Type B pancreatic cell (in vitro differentiated cells): ENCODE measurements at places on chromosomes 1 and 21. TPM values are rescaled to one million over a fixed set of nuclear protein-coding genes. Genes with fewer than 3 reads are reported as not detected.

ZNF687 gene
- total RNA-seq, result 29.6 and 31.7 TPM in 2 replicates

INAVA gene
- 37.6 and 38.4 TPM in 2 replicates for total RNA-seq

SELENBP1 gene
- total RNA-seq, result 20.5 and 39.2 TPM in 2 replicates

VAV3 gene
- 10.0 and 12.3 TPM in 2 replicates for total RNA-seq

PCSK9 gene
- 9.5 and 15.3 TPM in 2 replicates for total RNA-seq

TCP10L gene
- 0.93 and 1.2 TPM in 2 replicates for total RNA-seq

GRCh38 chr1:176073524-176074157, 133.4 kb downstream of the COP1 start:
- DNase-seq, result no peak

DNA sequence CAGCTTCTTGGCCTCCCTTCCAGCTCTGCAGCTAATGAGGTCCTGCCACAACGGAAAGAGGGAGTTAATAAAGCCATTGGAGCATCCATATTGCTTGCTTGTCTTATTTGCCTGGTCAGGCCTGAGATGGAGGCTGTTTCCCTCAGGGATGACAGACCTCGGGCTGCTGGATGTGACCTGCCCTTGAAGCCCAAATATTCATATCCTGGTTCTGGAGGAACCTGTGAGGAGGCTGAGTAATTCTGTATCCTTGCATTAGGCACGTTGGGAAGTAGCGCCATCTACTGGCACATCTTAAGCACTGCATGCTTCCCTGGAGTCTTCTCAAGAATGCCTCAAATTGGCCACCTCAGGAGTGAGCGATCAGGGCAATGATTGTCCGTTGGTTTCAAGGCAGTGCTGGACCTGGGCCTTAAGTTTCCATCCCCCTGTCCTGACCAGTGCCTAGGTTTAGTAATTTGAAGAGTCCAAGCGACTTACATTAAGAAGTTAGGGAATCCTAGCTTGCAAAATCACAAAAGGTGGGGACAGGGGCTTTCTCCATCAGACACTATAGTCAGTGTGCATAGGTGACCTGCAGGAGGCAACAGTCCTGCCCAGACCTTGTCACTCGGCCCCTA, 13.8 kb upstream of the NASP start:
- DNase-seq, result no peak

DNA sequence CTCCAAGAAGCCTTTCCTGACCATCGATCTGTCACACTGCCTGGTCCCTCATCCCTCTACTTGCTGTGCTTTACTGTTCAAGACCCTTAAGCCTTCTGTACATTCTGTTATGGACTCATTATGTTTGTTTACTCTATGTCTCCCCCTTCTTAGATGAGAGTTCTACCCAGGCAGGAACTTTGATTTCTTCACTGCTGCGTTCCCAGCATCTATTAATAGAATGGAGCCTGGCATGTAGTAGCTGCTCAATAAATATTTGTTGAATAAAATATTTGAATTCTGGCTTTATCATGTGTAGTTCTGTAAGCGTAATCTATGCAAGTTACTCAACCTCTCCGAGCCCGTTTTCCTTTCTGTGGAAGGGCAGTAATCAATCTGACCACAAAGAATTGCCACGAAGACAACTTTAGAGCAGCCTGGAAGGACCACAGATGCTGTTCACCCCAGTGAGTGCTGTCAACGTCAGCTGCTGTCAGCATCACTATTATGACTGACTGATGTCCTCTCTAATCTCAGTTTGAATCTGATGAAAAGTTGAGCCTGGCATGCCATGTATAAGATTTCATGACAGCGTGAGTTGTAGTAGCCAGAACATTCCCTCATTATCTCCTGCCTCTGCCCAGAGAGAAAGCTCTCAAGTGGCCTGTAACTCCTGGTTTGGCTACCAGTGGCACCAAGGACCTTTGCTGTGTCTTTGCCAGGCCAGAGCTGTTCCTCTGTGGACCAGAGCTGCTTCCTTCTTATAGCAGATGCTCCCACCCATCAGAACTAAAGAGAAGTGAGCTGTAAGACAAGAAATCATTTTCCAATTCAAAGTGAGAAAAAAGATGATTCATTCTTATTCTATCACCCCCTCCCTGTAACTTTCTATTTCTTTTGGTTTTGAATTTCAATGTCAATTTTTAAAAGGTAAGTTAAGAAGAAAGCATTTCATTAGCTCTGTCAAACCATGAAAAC, 94.5 kb downstream of the PRDM2 start:
- no peak for DNase-seq

DNA sequence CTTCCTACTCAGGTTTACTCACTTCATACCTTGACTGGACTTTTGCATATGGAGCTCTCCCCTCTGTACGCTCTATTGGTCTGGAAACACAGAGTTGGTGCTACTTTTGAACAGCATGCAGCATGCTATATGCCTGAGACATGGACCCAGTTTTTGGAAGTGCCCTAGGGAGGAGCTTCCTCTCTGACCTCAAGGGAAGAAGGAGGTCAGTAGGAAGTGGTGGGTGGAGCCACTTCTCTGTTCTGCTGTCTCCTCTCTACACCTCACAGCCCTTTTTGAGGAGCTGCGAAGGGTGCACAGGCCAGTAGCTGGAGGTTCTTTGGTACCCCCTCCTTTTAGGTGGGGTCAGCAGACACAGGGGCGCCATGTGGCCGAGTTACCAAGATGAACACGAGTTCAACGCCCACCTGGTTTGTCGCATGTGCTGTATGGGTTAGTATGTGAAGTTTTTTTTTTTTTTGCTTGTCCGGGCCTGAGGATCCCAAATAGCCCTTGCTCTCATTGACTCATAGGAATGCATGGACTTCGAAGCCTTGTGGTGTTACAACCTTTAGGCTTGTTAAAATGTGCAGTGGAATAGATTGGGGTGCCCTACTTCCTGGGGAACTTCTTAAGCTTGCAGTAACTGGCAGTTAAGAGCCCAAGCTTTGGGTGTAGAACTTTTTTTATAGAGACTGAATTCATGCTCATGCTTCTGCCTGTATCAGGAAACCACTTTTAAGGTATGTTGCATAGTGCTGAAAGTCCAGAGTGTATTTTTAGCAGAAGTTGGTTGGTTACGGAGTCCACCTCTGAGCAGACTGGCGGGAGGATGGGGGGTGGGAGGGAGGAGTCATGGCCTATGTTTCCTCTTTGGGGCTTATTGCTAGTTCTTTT, 10.7 kb downstream of the MACF1 start:
- no peak for DNase-seq

DNA sequence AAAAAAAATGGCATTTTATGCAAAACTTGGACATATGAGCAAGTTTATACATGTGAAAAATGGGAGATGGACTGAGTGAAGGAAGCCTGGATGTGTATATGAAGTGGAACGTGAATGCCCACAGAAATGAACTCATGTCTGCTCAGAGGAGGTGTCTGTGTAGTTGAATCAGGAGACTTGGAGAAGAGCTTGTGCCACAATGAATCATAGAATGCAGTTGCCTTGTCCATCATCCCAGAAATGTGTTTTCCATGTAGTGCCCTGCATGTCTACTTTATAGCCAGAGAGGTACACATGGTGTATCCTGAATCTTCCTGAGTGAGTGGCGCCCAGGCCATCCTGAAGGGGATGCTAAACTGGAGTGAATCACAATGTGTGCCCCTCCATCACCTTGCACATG, 2.6 kb upstream of the ILDR2 start:
- DNase-seq, result no peak

- DNase-seq, result no peak
These were observed 5.3 kb upstream of the RGS7 start for GRCh38 chr1:241362350-241362749.

DNA sequence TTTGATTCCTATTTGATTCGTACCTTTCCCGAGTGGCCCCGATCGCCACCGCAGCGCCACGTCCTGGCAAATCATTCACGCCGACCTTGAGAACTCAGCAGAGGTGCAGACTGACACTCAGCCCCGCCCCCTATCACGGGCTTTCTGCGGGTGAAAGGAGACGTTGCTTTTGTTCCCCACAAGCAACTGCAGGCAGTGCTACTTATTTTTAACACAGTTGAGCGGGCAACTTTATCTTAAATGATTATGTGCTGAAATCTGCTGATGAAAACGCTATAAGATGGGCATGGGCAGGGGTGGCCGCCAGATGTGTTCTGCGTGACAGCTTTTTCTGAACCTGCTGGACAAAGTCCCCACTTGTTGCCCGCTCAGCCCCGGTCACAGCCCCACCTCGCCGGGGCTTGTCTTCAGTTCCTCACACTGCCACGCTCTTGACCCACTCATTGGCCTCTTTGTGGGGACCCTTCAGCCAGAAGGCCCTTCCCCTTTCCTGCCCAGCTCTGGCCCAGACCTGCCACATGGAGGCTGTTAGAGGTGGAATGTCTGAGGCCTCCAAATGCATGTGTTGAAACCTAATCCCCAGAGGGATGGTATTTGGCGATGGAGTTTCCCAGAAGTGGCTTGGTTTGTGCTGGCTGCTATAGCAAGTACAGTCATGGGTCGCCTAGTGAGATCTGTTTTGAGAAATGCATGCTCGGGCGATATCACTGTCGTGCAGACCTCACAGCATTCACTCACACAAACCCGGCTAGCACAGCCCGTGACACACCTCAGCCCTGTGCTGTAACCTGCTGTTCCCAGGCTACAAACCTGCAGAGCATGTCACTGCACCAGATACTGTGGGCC, 15.7 kb upstream of the PDXK start:
- DNase-seq, result no peak

DNA sequence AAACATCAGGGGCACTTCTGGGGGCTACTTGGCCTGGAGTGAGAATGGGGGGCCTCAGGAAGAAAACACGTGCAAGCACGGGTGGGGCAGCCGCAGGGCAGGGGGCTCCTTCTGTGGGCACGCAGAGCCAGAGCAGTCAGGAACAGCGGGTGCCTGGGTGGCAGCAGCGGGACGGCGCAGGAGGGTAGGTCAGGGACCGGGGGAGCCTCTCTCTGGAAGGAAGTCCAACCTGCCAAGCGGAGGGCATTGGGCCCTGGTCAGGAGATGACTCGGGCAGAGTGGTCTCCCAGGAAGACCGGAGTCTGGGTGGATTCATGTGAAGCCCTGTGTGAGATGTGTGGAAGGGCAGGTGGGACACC, 27.1 kb downstream of the CTNNBIP1 start:
- no peak for DNase-seq

- DNase-seq, result no peak
These were observed 128.3 kb downstream of the NRDC start for GRCh38 chr1:51750218-51750617.

GRCh38 chr1:224615861-224616755, at the start of gene CNIH3:
TSS of gene CNIH3 (plus strand) at chr1:224616317. CDS start at chr1:224617175, 858 bp downstream.
- peak; percentile 78 for DNase-seq

GRCh38 chr1:8184301-8184700, 133.6 kb upstream of the SLC45A1 start:
- DNase-seq, result no peak

DNA sequence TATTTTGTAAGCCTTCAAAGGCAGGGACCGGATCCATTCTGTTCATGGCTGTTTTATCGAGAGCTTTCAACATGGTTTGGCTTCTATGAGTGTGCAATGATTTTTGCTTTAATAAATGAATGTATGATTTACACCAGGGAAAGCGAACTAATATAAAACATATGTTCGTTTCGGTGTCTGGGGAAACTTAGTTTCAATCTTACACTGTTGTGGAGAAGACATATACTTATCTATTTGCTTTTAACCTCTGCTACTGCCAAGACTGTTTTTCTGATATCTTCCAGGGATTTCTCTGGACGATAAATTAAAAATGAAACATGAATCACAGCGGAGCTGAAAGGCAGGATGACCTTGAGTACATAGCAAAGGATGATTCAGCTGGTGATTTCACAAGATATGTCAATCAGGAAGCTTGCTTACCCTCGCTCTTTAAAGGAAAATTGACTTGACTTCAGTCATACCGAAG, 14.7 kb upstream of the CYYR1 start:
- no peak for DNase-seq

DNA sequence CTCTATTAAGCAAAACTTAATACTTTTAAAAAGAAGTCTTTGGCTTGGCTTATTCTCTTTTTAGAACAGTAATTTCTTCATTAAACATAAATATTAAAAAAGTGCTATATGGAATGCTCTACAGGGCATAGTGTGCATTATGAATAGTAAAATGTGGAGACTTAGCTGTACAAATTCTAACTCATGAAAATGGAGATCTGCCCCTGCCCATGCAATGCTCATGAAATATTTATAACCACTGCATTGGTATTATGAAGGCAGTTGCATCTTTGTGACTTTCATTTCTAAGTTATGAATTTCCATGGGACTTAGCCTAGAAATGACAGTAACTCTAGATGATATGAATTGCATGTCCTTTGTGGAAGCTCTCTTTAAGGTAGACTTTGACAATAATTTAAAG, 586.0 kb downstream of the PTBP2 start:
- no peak for DNase-seq

DNA sequence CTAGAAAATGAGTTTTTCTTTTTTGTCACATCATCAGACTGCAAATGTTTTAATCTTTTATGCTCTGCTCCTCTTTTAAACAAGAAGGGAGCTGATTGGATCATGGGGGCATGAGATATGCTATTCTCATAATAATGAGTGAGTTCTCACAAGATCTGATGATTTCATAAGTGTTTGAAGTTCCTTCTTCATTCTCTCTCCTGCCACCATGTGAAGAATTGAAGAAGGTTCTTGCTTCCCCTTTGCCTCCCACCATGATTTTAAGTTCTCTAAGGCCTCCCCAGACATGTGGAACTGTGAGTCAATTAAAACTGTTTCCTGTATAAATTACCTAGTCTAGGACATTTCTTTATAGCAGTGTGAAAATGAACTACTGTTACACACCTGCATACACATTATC, 218.2 kb downstream of the NRIP1 start:
- DNase-seq, result no peak

DNA sequence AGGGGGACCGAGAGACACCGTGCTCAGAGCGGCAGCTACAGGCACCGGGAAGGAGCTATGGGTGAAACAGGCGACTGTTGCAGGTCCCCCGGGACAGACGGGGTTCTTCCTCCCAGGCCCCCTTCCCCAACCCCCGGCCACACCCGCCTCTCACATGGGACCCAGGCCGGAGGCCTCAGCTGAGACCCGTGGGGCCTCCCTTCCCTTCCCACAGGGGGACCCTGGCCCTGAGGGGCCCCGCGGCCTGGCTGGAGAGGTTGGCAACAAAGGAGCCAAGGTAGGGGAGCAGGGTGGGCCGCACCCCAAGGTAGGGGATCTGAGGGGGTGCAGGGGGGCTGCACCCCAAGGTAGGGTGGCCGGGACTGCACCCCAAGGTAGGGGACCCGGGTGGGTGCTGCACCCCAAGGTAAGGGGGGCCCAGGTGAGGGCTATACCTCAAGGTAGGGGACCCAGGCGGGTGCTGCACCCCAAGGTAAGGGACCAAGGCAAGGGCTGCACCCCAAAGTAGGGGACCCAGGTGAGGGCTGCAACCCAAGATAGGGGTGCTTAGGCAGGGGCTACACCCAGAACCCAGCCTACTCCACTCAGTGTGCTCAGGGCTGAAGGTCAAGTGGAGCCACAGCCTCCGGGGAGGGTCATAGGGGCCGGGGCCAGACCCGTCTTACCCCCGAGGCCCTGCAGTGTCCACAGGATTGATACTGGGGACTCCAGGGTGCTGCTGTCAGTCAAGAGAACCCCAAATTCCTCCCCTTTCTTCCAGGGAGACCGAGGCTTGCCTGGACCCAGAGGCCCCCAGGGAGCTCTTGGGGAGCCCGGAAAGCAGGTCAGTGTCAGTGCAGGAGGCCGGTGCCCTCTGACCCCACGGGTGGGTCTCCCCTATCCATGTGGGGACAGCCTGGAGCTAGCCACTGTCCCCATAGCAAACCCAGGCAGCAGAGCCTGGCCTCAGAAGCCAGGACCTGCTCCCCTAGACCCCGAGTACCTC, 22.7 kb downstream of the COL6A2 start:
- peak; percentile 61 for DNase-seq
